ENCODE measurements at places on chromosomes 12 and 14.

DNA sequence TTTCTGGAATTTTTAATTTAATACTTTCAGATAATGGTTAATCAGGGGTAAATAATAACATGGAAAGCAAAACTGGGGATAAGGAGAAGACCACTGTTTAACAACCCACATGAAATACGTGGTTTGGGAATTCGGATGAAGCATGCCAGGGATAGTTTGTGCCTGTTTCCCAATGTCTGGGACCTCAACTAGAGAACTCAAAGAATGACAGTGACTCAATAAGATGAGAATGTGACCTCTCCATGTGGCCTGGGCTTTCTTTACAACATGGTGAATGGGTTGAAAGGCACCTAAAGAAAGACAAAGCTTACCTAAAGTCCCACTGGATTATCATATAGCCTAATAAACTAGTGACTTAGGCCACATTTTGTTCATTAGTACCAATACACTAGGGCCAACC is 460.3 kb upstream of the LRFN5 start:
- DNase-seq = no peak

DNA sequence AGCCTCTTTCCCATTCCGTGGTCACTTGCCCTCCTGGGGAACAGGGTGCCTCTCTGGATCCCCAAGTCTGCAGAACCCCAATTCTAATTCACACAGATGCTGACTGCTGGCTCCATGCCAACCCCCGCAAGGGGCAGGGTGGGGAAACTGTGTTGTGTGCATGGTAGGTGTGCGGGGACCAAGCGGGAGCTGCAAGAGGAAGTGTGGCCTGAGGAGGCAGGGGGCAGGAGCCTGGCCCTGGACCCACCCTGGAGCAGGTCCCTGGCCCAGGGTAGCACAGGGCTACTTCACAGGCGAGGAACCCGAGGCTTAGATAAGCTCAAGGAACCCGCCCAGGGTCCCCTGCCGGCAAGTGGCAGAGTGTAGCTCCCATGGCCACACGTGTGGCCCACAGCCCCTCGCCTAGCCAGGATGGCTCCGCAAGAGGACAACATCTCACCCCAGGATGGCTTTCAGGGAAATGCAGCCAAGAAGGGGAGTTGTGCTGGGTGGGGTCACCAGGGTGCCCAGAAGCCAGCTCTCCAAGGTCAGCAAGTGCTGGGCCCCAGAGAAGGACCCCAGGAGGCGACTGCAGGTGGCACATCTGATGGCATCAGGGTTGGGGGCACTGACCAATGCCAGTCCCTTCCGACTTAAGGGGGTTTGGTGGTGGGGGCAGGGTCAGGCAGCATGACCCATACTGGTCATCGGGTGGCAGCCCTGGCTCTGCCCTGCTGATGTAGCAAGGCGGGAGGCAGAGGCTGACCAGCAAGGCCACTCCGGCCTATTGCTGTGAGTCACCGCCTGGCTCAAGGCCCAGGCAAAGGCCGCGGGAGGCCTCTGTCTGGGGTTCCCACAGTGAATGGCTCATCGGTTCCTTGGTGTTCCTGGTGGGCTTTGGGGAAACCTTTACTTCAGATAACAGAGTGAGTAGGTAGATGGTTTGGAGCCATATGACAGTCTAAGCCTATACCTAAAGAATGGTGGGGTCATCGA is 37.3 kb upstream of the EML1 start:
- DNase-seq = no peak

DNA sequence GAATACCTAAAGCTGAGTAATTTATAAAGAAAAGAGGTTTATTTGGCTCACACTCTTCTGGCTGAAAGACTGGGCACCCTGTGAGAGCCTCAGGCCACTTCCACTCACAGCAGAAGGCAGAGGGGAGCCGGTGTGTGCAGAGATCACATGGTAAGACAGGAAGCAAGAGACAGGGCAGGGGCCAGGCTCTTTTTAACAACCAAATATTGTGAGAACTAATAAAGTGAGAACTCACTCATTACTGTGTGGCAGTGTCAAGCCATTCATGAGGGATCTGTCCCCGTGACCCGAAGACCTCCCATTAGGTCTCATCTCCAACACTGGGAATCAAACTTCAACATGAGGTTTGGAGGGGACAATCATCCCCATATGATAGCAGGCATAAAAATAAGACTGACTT is 180.8 kb upstream of the DIO3 start:
- DNase-seq = no peak

DNA sequence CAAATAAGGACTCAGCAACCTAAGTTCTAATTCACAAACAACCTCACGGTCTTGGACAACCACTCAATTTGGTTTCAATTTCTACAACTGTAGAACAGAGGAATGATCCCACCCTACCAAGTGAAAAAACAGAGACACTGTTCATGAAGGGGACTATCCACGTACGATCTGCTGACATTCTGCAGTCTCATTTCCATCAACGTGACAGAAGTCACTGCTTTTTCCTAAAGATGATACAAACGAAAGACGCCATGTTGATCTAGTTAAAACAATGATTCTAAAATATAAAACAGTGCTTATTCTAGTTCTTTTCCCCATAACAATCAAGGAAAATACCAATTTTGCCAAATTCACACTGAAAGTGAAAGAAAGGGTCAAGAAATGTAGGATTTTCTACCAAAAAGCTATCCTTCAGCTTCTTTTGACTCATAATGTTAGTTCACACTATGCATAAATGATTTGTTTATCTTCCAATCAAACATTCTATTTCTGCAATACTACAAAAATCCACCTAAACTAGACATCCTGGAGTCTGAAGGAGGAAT is 38.1 kb downstream of the CORO1C start:
- no peak for DNase-seq

DNA sequence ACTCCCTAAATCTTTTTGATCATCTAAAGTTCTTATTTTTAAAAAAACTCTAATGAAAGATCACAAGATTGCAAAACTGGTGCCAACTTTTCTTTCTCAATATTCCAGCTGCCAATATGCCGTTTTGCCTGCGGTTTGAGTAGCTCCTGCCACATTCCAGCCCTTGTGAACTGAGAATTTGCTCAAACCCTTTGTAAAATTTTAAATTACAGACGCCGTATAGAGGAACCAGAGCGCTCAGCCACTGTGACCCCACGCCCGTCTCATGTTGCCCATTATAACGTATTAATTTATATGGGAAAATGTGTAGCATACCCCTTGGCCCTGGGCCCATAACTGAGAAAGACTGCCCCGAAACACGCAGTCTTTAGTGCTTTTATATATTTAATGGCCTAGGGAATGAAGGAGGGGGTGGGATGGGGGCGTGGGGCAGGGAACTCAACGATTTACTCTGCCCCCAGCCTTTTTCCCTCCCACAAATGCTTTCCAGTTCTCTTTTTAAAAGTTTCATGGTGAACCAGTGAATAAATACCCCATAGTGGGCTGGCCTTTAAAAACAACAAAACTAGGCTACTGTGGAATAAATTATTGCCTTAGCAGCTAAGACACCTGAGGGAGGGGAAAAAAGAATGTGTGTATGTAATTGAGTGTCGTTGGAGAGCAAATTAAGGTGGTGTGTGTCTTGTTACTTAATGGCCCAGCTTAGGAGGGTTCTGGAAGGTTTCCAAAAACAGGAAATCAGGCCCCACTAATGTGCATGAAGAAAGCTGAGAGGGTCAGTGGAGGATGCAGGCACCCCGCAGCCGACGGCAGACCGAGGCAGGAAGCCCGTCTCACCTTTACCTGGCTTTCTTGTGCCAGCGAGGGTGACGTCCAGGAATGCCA is 45.7 kb upstream of the RFLNA start:
- no peak for DNase-seq

- DNase-seq = no peak
Observed at GRCh38 chr14:97490521-97491070, 693.4 kb downstream of the VRK1 start.

GRCh38 chr14:75499084-75499875 is 23.0 kb upstream of the BATF start:
- DNase-seq = no peak

- no peak for DNase-seq
Observed at GRCh38 chr12:100799770-100800169, 5.2 kb downstream of the ANO4 start.
